Activated T-helper 1 cell treated with anti-CD3 and anti-CD28 coated beads, Interleukin-12 subunit alpha, Interleukin-12 subunit beta, Interleukin-2, Interleukin-4 antibody, amounts not matched to agents 30 ng/mL and 10 ng/mL and 1 ng/mL, durations not matched to agents 14 hours and 24 hours and 36 hours (primary cell): ENCODE measurements at places on chromosomes 13 and 19. TPM values are rescaled to one million over a fixed set of nuclear protein-coding genes. Genes with fewer than 3 reads are reported as not detected.

PSG3 gene
- not detected in 2 replicates for total RNA-seq

CD33 gene
- 6.3 and 6.8 TPM in 2 replicates for total RNA-seq

SYT5 gene
- total RNA-seq: not detected in 2 replicates

GGACT gene
- total RNA-seq: 4.0 and 7.2 TPM in 2 replicates

KIRREL2 gene
- total RNA-seq: 1.7 TPM in 2 replicates

OR4F17 gene
- total RNA-seq: not detected in 2 replicates

GRCh38 chr19:19193926-19194325, 1.9 kb downstream of the RFXANK start:
- H3K4me1 ChIP-seq: peaks cover 20% of the 10 kb centered on the region
- H3K27me3 ChIP-seq: no peaks in the 10 kb centered on the region
- peaks cover 11% of the 10 kb centered on the region for H3K36me3 ChIP-seq
- H3K4me3 ChIP-seq: peak overlapping the region; percentile 96
- peak overlapping the region; percentile 99 for H3K27ac ChIP-seq

- no peak for DNase-seq
- no peaks in the 10 kb centered on the region for H3K4me1 ChIP-seq
- H3K27ac ChIP-seq: no peak overlapping the region
- H3K27me3 ChIP-seq: peaks cover 2% of the 10 kb centered on the region
These were observed 25.5 kb upstream of the SLC1A5 start for GRCh38 chr19:46813839-46814358.

- H3K27ac ChIP-seq: no peak overlapping the region
- no peak overlapping the region for H3K4me3 ChIP-seq
These were observed 318.3 kb upstream of the SGCG start for GRCh38 chr13:22862478-22862877.

- H3K4me1 ChIP-seq: no peaks in the 10 kb centered on the region
- H3K27ac ChIP-seq: no peak overlapping the region
- peaks cover 6% of the 10 kb centered on the region for H3K36me3 ChIP-seq
- DNase-seq: no peak
These were observed 8.3 kb downstream of the LSM7 start for GRCh38 chr19:2320049-2320448.

DNA sequence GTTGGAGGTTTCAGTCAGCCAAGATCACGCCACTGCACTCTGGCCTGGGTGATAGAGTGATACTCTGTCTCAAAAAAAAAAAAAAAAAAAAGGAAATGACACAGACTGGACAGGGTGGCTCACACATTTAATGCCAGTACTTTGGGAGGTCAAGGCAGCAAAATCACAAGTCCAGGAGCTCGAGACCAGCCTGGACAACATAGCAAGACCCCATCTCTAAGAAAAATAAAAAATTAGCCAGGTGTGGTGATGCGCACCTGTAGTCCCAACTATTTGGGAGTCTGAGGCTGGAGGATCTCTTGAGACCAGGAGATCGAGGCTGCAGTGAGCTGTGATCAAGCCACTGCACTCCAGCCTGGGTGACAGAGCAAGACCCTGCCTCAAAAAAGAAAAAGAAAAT, 22.6 kb upstream of the NAPA start:
- H3K27ac ChIP-seq: no peak overlapping the region
- peaks cover 13% of the 10 kb centered on the region for H3K4me1 ChIP-seq
- peaks cover 2% of the 10 kb centered on the region for H3K27me3 ChIP-seq
- DNase-seq: no peak
- no peak overlapping the region for H3K4me3 ChIP-seq

GRCh38 chr13:48695776-48696175, 42.0 kb downstream of the CYSLTR2 start:
- H3K27ac ChIP-seq: no peak overlapping the region
- DNase-seq: no peak
- peaks cover 3% of the 10 kb centered on the region for H3K27me3 ChIP-seq
- no peak overlapping the region for H3K4me3 ChIP-seq

GRCh38 chr13:34391076-34391475, 551.0 kb upstream of the NBEA start:
- no peaks in the 10 kb centered on the region for H3K27me3 ChIP-seq
- no peaks in the 10 kb centered on the region for H3K36me3 ChIP-seq
- no peak overlapping the region for H3K27ac ChIP-seq
- DNase-seq: no peak
- H3K4me1 ChIP-seq: no peaks in the 10 kb centered on the region
- no peak overlapping the region for H3K4me3 ChIP-seq

DNA sequence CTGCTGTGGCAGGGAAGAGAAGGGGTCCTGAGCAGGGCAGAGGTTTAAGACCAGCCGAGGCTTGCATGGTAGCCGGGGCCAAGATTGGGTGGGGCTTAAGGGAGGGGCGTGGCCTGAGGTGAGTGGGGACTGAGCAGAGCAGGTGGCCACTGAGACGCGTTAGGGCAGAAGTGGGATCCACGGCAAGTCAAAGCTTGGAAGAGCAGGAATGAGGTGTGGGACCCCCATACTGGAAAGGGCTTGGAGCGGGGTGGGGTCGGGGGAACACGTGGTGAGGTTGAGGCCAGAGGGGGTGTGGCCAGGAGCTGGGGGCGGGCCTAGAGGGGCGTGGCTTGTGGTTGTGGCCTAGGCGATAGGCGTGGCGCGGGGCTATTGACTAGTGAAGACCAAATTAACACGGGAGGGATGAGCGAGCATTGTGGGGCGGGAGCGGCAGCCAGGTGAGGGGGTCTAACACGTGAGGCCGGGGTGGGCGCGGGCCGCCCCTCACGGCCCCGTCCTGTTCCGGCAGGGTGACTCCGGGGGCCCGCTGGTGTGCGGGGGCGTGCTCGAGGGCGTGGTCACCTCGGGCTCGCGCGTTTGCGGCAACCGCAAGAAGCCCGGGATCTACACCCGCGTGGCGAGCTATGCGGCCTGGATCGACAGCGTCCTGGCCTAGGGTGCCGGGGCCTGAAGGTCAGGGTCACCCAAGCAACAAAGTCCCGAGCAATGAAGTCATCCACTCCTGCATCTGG, 3.3 kb downstream of the CFD start:
- H3K36me3 ChIP-seq: peaks cover 4% of the 10 kb centered on the region
- H3K27ac ChIP-seq: peak overlapping the region; percentile 75
- peaks cover 13% of the 10 kb centered on the region for H3K27me3 ChIP-seq
- DNase-seq: peak; percentile 75
- peak overlapping the region; percentile 54 for H3K4me3 ChIP-seq

DNA sequence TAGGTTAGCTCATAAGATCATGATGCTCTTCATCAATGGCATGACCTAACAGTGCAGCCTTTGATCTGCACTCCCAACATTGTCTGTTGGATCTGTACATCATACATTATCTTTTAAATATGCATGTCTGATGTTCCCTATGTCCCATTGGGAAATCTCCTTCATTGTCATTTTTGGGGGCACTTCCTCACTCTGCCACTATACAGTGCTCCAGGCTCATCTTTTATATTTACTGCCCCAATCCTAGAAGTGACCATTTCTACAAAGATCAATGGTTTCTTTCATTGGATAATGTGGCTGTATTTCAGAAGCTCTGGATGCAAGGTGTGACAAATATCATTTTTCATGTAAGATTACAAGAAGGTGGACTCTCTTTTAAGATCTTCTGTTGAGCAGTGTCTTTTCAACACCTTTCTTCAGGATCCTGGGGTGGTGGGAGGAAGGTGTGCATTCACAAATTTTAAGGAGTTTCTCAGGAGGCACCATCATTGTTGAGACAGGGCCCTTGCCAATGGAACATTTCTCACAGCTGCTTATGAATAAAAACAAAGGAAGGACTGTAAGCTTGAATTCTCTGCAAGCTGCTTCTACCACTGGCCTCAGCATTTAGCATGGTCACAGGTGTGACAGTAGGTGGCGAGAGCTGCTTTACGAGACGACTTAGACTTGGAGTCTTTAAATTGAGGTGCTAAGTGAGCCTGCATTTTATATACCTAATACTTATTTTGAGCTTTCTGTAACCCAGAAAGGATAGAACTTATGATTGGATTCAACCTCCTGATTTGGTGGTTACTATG, 403.0 kb downstream of the LMO7 start:
- no peaks in the 10 kb centered on the region for H3K36me3 ChIP-seq
- H3K4me3 ChIP-seq: no peak overlapping the region
- DNase-seq: no peak
- no peak overlapping the region for H3K27ac ChIP-seq
- H3K27me3 ChIP-seq: no peaks in the 10 kb centered on the region

- H3K27me3 ChIP-seq: no peaks in the 10 kb centered on the region
- H3K4me3 ChIP-seq: no peak overlapping the region
- peaks cover 2% of the 10 kb centered on the region for H3K36me3 ChIP-seq
These were observed 62.4 kb upstream of the C1QTNF9 start for GRCh38 chr13:24247016-24247415.
